ENCODE measurements at places on chromosomes 1 and 21.

- no peak for DNase-seq
These were observed 92.3 kb downstream of the KCNN3 start for GRCh38 chr1:154777781-154778180.

GRCh38 chr1:41876576-41877445 is 41.9 kb downstream of the HIVEP3 start:
- peak; percentile 76 for DNase-seq

DNA sequence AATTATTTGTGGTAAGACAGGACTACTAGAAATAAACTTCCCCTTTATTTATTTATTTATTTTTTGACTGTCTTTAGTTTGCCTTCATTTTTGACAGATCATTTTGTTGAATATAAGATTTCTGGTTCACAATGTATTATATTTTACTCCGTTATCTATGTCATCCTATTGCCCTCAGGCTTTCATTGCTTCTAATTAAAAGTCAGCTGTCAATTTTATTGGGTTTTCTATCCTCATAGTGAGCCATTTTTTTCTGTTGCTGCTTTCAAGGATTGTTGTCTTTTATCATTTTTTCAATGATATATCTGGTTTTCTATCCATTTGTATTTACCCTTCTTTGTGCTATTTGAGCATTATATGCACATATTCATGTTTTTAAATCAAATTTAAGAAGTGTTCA is 866.2 kb downstream of the LRRIQ3 start:
- no peak for DNase-seq

DNA sequence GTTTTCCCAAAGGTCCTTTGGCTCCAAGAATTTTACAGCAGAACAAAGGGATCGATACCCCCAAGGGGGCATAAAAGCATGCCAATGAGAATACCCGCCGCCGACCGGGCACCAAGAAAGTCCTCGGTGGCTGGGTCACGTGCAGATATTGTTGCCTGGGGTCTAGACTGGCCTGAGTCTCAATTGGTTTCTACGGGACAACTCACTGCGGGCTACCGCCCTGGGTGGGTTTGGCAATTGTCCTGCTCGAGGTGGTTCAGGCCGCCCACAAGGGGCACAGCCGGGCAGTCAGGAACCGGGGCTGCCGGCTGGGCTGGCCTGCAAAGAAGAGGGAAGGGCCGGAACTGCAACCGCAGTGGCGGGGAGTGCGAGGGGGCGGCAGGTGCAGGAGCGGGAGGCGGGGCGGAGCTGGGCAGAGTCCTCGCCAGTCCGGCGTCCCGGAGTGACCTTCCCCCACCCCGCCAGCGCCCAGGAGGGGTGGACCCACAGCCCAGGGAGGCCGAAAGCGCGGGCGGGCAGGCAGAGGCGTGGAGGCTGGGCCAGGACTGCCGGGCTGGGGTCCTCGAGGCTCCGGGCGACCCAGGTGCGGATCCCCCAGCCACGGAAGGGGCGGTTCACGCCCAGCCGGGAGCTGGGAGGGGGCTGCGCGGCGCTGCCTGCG is 926 bp upstream of the ATP1B1 start:
- DNase-seq = peak; percentile 68

DNA sequence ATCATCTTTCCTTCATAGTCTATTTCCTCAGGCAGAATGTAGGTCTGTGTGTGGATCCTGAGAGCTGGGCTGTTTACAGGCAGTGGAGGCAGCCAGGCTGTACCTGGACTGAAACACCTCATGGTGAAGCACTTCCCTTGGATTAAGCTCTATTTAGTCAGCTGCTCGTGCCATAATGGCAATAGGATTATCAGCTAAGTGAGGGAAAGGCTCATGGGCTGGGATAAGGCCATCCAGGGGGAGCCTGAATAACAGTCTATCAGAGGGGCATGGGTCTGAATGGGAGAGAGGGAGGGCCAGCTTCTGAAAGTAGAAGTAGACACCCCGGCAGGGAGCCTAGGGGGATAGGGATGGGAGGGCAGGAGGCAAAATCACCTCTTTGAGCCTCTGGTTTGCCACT is 8.3 kb downstream of the RNASEL start:
- DNase-seq = no peak

GRCh38 chr1:206809504-206810084 is 37.3 kb upstream of the IL10 start:
- peak; percentile 5 for DNase-seq

GRCh38 chr1:222588135-222588534 is 1.6 kb downstream of the TAF1A start:
- no peak for DNase-seq

DNA sequence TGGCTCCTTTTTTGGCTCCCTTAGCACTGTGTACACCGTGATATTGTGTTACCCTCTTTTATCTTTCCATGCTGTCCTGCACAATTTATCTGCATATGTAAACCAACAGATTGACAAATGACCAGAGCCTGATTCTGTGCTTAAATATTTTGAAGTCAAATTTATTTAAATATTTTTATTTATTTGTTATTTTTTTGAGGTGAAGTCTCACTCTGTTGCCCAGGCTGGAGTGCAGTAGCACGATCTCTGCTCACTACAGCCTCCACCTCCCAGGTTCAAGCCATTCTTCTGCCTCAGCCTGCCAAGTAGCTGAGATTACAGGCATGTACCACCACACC is 12.8 kb downstream of the PMF1 start:
- DNase-seq = no peak

DNA sequence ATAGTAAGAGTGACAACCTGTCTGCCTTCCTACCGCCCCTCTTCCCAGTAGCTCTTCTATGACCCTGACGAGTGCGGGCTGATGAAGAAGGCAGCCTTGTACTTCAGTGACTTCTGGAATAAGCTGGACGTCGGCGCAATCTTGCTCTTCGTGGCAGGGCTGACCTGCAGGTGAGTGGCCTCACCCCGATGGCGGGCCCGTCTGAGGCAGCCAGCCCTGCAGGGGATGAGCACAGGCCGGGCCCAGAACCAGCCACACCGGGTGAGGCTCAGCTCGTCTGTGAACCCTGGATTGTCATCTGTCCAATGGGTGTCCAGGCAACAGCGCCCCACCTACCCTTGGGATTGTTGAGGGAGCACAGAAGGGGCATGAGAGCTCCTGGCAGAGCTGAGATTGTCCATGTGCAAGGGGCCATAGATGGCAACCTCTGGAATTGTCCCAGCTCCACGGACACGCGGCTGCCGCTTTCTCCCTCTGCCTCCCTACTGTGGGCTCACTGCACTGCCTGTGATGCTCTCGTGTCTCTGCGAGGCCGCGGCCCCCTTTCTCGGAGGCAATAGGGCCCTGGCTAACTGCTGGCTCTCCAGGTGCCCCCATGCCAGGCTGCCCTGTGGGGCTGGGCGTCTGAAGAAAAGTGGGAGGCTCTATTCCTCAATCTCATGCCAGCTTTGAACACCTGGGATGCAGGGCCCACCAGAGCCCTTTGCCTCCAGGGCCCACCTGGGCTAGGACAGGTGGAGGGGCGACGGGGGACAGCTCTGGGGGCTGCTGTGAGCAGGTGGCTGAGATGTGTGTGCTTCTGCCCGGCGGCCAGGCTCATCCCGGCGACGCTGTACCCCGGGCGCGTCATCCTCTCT is 50.0 kb upstream of the LRRC3 start:
- no peak for DNase-seq

DNA sequence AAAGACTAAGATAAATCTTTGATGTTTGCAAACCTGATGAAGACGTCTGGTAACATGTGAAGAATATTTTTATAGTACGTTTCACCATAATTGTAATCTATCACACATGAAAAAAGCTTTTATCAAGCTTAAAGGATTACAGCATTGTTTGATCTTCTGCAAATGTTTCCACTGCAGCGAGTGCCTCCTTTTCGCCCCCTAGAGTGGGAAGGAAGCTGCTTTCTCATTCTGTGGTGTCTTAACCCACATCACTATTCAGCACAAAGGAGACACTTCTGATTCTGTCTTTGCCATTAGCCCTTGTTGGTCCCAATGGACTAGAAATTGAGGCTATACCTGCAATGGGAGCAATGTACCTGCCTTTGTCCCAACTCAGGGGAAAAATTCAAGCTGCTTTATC is 46.0 kb upstream of the IL12RB2 start:
- DNase-seq = no peak

GRCh38 chr1:163758977-163759670 is 437.4 kb downstream of the NUF2 start:
- no peak for DNase-seq

DNA sequence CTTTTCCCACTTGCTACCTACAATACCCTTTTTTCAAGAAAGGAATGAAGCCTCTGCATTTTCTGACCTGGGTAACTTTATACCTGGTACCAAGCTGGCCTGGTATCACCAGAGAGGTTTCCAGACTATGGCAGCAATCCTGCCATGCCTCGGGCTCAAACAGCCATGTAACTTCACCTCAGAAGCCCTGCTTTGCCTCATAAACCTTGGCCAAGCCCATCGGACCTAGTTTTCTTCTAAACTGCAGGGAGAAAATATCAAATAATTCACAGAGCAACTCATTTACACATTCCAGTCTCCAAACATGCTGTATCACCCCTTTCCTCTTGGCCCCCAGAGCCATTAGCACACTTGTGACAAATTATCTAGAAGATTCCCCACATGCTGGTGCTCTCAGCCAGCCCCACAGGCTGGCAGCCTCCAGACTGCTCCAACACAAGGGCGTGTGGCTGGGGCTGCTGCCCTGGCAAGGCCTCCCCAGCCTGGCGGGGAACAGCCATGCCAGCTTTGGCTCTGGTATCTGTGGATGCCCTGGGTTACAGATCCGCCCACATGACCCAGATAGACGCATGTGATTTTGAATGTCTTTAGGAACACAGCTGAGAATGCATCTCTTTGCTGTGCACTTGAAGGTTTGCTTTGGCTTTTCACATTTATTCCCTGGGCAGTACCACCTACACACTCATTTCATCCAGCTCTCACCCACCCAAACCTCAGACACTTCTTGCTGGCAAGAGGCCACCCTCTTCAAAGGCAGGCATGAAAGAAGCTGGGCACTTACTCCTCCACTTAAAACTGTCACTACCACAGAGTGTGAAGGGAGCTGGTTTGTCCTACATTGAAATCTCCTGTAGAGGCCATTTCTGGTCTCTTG is 70.0 kb upstream of the BCAR3 start:
- no peak for DNase-seq

- DNase-seq = no peak
These were observed 43.4 kb downstream of the PARP1 start for GRCh38 chr1:226364514-226364899.

GRCh38 chr1:199220031-199220430 is 581.2 kb downstream of the PTPRC start:
- no peak for DNase-seq

DNA sequence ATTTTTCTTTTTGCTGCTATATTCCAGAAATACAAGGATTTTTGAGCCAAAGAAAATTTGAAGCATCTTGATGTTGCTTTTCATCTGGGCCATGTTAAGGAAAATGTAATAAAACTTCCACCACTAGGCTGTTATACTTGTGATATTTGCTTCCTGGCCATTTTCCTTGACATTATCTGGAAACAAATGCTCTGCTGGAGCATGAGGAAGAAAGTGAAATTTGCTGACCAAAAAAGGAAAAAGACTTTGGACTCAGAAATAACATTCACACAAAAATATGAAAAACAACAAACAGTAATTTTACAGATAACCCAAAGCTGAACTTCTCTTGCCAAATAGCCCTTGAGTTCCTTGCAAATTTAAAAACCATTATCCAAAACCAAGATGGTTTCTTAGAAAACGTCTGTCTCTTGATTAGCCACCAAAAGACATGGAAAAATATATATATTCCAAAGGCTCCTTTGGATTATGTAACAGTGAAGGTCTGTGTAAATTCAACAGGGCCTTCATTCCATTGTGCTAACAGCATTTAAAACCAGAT is 344.5 kb downstream of the LMX1A start:
- DNase-seq = no peak

- DNase-seq = no peak
These were observed 112.6 kb downstream of the MACF1 start for GRCh38 chr1:39317111-39317510.

DNA sequence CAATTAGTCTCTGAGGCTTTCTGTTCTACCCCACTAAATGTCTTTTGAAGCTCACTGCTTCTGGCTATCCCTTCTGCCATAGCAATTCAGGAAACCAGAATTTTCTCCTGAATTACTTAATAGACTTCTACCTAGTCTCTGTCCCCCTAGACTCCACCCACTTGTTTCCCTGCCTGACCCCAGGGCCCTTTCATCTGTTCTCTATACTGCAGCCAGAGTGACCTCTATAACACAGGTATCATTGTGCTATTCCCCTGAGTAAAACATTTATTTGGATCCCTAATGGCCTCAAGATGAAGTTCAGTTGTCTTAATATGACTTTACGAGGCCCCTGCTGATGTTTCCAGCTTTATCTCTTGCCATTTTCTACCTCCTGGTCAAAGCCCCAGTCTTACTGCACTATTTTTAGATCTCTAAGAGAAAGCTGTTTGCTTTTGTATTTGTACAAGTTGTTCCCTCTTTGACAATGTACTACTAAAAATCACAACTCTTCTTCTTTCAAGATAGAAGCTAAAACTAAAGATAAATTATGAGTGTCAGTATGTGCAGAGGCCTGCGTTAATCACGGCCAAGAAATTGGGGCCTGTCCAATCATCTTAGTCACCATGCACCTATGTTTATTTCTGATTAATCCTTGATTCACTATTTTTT is 54.5 kb downstream of the ATP1B1 start:
- DNase-seq = no peak

DNA sequence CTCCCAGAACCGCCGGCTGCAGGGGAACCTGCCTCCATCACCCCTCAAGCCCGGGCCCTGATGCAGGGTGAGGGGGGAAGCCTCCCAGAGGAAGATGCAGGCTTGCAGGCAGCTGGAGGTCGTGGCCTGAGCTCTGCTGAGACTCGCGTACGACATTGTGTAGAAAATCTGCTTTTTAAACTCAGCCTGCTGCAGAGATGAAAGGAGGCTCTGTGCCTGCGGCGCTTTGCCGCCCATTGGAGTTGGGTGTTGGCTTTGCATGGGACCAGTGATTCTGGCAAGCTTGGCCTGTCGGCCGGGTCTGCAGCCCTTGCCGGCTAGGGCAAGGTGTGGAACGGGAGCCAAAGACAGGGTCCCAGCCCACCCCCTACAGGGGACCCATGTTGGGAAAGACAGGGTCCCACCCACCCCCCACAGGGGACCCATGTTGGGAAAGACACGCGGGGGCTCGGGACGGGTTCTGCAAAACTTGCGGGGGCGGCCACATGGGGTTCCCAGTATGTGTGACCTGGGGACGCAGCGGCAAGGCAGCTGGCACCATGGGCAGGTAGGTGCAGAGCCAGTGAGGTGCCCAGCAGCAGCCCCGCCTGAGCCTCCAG is 55.6 kb downstream of the SLX9 start:
- no peak for DNase-seq

DNA sequence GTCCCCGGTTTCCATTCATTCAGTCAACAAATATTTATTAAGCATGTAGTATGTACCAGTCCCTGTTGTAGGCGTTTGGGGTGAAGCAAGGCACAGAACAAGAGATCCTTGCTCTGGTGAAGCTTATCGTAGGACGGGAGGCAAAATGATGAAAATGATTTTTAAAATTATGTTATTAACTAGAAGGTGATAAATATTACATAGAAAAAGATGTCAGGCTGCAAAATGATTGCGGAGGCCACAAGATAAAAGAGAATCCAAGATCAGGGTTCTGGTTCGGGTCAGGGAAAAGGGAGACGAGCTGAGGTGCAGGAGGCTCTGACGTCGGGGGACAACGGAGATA is 602 bp upstream of the CGN start:
- DNase-seq = no peak

- no peak for DNase-seq
These were observed 97.8 kb downstream of the SIK1 start for GRCh38 chr21:43328958-43329691.

Data from osteoblast (primary cell).